ENCODE measurements at places on chromosomes 13 and 19. TPM values are rescaled to one million over a fixed set of nuclear protein-coding genes. Genes with fewer than 3 reads are reported as not detected.

The TEKTIP1 gene
- not detected for total RNA-seq

The MYH14 gene
- total RNA-seq: 172 TPM

The SCGB2B2 gene
- not detected for total RNA-seq

The GNG7 gene
- total RNA-seq: 0.03 TPM

- DNase-seq: no peak
Measured at GRCh38 chr13:114330086-114330485, 15.8 kb downstream of the CHAMP1 start.

DNA sequence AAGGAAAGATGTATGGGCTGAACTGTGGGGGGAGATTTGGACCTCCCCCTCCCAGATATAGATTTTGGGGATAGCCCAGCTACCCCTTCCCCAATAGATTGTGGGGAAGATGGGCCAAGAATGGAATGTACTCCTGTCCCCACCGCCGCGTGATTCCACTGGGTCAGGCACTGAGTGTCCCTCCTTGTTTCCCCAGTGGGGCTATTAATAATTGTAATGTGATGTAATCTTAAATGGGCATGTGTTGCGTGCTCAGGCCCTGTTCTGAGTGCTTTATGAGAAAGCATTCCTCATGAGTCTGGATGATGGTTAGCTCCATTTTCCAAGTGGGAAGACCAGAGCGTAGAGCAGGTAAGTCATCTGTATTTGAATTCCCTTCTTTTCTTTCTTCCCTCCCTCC, 1.4 kb downstream of the PSMD8 start:
- DNase-seq: no peak

GRCh38 chr13:99500839-99501183, 461 bp upstream of the TM9SF2 start:
- no peak for DNase-seq

GRCh38 chr13:40013554-40013953, 358.1 kb downstream of the COG6 start:
- DNase-seq: no peak
